ENCODE measurements at places on chromosomes 7 and 10. TPM values are rescaled to one million over a fixed set of nuclear protein-coding genes. Genes with fewer than 3 reads are reported as not detected.

- no peak for DNase-seq
These were observed 14.9 kb downstream of the HIPK2 start for GRCh38 chr7:139762886-139763285.

- no peak for DNase-seq
These were observed 135.0 kb downstream of the GATA3 start for GRCh38 chr10:8189458-8189857.

DNA sequence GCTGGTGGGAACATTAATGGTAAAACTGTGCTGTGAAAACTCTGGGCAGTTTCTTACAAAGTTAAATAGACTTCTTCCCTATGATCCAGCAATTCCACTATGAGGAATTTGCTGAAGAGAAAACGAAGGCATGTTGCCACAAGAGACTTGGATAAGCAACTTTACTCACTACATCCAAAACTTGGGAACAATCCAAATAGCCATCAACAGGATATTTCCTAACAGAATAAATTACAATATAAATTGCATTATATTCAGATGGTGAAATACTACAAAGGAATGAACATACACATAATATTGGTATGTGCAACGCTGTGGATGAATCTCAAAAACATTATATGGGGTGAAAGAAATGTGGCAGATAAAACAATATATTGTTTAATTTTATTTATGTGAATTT, 21.4 kb upstream of the MKI67 start:
- no peak for DNase-seq

STAMBPL1 gene
- 14.8 TPM for total RNA-seq

DNA sequence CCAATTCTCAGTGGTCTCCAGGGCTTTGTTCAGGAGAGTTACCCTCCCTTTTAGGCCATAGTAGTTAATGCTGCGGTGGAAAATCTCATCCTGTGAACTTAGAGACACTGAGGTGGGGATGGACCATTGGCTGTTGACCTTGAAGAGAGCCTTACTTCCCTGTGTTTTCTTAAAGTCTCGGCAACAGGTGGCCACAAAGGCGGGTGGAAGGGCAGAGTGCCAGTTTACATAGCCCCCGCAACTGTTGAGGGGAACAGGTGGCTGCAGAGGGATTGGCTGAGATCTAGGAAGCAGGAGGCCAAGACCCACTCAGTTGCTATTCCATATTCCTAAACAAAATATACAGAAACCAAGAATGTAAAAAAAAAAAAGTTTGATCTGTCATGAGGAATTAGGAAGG, 160.6 kb downstream of the ST7 start:
- no peak for DNase-seq

DNA sequence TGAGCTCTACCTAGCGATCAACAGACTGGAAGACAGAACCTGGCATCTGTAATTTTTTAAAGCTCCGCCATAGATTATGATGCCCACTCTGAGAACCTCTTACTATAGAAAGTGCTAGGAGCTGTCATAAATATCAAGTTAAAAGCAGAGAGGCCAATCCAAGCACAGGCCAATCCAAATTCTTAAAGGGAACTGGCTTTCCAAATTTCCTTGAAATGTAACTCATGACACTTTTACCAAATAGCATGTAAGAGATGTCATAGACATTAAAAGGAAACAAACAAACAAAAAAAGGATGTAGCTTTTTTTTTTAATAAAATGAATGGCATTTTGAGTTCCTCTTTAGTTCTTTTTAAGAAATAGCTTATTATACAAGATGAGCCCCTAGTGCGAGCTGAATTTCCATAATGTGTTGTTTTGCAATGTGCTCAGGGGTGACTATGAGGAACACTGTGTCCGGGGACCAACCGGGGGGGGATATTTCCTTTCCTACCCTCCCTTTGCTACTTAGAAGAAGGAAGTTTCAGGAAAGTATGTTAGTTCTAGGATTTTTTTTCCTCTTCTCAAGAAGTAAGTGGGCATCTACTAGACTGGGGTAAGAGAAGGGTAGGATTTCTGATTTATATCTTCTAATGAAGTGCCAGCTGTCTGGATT, 23.7 kb upstream of the MRC1 start:
- DNase-seq, result no peak

PRSS37 gene
- total RNA-seq, result not detected

DNA sequence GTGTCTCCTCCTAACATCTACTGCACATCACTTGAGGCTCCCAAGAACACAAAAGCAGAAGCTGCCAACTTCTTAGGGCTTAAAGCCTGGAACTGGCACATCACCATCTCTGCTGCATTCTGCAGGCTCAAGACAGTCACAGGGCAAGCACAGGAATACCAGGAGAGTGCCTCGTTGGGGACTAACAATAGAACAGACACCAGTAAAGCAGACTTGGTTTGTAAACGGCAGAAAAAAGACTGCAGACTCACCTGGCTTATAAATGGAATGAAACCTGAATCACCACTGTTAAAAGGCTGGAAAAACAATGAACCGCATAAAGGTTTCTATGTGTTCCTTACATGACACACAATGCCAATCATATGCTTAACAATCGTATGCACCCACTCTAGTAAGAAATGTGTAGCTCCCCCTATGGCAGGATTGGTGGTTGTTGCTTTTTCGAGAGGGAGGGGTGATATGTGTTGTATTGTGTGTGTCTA, 12.8 kb downstream of the RHEB start:
- DNase-seq, result no peak

- no peak for DNase-seq
These were observed 48.3 kb downstream of the ZNF783 start for GRCh38 chr7:149310113-149310836.
